ENCODE measurements at places on chromosomes 11 and 22.

GRCh38 chr11:72989727-72990126, 152.4 kb downstream of the FCHSD2 start:
- DNase-seq = no peak

DNA sequence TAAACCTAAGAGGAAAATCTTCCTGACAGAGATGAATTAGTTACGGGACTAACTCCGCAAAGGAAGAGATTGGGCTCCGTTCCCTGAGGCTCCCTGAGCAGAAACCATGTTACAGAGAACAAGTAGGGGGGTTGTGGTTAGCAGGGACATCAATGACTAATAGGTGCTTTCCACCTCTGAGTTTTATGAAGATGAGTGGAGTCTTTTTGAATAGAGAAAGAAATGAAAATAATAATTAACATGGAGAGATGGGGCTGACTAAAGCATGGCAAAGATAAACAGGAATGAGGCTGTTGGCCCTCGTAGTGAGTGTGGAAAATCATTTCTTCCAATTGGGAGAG, 47.5 kb upstream of the PICALM start:
- DNase-seq = no peak

DNA sequence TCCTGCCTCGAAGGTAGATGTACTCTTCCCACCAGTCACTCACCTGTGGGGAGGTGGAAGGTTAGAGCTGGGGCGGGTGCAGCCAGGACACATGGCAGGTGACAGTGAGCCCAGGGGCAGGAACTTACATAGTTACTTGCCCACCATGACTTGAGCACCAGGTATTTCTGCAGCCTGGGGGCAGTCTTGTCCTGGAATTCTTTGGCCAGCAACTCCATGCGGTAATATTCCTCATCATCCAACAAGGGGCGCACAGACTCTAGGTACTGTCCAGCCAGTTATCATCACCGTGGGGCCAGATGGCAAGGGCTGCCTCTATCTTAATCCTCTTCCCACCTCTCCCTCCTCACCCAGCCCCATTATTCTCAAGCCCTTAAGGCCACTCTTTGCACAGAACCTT, 2.2 kb downstream of the CPT1B start:
- no peak for DNase-seq

DNA sequence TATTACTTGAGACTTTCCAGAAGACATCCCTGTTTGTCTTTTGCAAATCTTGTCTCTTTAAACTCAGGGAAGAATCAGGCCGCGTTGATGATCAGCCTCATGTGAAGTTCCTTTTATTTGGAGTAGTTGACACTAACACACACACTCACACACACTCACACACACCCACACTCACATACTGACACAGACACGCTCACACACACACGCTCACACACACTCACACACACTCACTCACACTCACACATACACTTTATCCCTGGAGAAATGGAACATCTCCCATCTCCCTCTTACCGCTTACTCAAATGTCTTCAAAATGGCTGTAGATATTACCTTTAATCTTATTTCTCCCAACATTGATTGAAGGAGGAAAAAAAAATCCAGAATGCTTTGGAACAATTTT, 129.0 kb downstream of the PKNOX2 start:
- no peak for DNase-seq

DNA sequence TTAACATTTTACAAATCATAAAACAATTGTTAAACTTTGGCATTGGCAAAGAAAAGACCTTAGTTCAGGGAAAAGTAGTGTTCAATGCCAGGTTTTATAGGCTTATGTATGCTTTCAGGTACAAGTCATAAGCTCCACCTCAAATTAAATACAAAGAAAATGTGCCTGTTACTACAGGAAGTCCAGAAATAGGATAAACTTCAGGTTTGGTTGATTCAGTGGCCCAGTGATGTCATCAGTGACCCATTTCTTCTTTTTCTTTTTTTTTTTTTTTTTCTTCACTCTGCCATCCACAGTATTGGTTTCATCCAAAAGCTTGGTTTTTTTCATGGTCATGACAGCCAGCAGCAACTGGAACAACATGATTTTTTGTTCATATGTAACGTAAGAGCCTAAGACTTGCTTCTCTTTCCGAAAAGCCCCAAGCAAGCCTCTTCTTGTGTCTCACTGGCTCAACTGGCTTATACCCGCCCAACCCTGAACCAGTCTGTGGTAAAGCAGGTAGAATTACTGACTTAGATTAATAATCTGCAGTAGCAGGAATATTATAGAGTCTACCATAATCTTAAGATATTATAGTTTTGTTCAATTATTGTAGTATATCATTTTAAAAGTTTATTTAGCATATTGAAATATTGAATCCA, 46.2 kb downstream of the TTC17 start:
- no peak for DNase-seq

Data from stimulated activated CD8-positive, alpha-beta memory T cell treated with anti-CD3 and anti-CD28 coated beads, Interleukin-7, amount 100 ng/mL, for 1 hour (primary cell).